Kasumi-1 (cell line): ENCODE measurements at places on chromosomes 5 and 9.

GRCh38 chr9:129880654-129881546 lies 45.6 kb downstream of the USP20 start:
- no peak for DNase-seq

- DNase-seq = no peak
These were observed 712.1 kb downstream of the CDH9 start for GRCh38 chr5:26326153-26326759.

- DNase-seq = no peak
These were observed 17.4 kb upstream of the ARSI start for GRCh38 chr5:150320044-150320613.

DNA sequence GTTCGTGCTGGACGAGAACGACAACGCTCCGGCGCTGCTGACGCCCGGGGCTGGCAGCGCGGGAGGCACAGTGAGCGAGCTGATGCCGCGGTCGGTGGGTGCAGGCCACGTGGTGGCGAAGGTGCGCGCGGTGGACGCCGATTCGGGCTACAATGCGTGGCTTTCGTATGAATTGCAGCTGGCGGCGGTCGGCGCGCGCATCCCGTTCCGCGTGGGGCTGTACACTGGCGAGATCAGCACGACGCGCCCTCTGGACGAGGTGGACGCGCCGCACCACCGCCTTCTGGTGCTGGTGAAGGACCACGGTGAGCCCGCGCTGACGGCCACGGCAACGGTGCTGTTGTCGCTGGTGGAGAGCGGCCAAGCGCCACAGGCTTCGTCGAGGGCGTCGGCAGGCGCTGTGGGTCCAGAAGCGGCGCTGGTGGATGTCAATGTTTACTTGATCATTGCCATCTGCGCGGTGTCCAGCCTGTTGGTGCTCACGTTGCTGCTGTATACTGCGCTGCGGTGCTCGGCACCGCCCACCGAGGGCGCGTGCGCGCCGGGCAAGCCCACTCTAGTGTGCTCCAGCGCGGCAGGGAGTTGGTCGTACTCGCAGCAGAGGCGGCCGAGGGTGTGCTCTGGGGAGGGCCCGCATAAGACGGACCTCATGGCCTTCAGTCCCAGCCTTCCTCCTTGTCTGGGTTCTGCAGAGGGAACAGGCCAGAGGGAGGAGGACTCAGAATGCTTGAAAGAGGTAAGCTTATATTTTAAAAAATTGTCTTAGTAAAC lies 2.2 kb downstream of the PCDHA13 start:
- DNase-seq = no peak

- DNase-seq = no peak
These were observed 142.1 kb downstream of the PLK2 start for GRCh38 chr5:58317808-58318207.

- no peak for DNase-seq
These were observed 9.4 kb downstream of the KCNT1 start for GRCh38 chr9:135711391-135711790.

DNA sequence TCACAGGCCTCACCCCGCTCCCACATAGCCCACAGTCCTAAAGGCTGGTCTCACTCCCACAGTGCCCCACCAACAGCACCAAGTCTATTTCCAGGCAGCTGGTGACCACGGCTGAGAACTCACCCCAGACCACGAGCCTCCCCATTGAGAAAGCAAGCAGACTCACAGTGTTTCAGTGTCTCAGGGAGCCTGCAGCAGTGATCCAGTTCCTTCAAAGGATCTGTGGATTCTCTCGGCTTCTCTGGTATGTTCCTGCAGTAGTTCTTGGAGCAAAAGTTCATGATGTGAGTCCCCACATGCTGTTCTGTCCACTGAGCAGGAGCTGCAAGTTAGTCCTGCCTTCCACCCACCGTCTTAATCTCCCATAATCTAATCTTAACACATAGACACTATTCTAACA lies 185.3 kb upstream of the CDH6 start:
- no peak for DNase-seq

- DNase-seq = no peak
These were observed 14.5 kb downstream of the DOCK2 start for GRCh38 chr5:169651526-169651925.

GRCh38 chr9:35518225-35518821 lies 28.4 kb downstream of the RUSC2 start:
- no peak for DNase-seq

- DNase-seq = no peak
These were observed 561 bp downstream of the SEC61B start for GRCh38 chr9:99222416-99223270.

DNA sequence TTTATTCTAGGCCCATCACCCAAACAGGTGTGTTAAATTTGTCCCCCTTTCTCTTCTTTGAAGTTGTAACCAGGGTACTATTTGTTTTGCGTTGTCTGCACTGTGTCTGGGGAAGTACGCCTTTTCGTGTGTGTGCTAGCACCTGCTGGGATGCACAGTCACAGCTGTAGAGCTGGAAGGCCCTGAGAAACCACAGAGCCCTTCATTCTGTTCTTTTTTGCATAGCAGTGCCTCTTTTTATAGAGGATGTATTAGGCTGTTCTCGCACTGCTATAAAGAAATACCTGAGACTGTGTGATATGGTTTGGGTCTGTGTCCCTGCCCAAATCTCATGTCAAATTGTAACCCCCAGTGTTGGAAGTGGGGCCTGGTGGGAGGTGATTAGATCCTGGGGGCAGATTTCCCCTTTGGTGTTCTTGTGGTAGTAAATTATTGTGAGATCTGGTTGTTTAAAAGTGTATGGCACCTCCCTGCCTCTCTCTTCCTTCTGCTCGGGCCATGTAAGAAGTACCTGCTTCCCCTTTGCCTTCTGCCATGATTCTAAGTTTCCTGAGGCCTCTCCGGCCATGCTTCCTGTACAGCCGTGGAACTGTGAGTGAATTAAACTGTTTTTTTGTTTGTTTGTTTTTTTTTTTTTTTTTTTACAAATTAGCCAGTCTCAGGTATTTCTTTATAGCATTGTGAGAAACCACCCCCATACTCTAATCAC lies 14.0 kb downstream of the SEC61B start:
- DNase-seq = no peak

DNA sequence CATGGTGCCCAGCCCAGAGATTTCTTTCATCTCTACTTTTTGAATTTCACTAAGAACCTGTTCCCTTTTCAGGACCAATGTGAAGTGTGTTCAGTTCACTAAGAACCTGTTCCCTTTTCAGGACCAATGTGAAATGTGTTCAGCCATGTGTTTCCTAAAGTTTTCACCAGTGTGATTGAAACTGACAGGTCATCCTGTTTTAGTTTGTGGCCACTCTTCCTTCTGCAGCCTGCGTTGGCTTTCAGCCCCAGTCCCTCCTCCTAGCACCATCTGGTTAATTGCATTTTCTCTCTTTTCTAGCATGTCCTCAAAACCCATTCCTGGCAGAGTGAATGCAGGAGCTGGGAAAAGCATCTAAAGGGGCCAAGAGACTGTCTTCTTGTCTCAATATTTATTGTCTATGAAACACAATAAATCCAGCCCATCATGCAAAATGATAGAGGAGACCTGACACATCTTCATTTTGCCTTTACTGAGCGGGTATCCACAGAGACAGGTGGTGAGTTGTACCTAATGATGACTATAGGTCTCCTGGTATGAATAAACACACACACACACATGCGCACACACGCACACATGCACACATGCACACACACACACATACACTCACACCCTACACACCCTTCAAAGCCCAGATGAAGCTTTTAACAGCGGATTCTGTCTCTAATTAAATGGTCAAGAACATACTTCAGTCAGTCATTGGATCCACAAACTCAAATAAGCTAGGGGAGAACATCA lies 6.1 kb upstream of the PANK3 start:
- DNase-seq = no peak

DNA sequence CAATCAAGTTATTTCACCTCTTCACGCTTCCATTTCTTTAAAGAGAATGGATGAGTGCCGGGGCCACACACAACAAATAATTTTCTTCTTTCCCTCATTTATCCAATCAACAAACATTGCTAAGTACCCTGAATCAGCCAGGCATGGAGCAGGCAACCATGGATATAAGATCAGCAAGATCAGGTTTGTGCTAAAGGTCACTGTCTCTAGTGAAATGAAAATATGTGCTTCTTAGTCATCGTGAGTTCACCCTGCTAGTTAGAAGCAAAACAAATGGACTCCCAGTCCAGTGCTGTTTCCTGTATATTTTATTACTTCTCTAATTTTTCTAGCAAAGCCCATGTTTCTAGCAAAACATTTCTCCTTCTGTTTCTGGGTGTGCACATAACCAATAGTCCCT lies 629.2 kb downstream of the BNC2 start:
- DNase-seq = no peak

DNA sequence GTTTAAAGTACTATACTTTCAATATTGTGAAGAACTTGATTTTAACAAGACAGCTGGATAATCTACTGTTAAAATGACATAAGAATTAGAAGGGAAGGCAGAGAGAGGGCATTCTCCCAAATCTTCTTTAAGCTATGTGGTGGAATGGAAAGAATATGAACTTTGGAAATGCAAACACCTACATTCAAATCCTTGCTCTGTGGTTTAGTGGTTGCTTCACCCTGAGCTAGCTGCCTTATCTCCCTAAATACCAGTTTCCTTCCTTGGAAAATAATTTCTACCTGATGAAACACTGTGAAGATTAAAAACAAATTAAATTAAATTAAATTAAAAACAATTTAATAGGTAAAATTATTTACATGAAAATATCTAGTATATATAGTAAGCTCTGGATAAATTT lies 98.5 kb downstream of the GPR21 start:
- no peak for DNase-seq

GRCh38 chr9:600006-600405 lies 241.5 kb upstream of the DMRT1 start:
- no peak for DNase-seq

DNA sequence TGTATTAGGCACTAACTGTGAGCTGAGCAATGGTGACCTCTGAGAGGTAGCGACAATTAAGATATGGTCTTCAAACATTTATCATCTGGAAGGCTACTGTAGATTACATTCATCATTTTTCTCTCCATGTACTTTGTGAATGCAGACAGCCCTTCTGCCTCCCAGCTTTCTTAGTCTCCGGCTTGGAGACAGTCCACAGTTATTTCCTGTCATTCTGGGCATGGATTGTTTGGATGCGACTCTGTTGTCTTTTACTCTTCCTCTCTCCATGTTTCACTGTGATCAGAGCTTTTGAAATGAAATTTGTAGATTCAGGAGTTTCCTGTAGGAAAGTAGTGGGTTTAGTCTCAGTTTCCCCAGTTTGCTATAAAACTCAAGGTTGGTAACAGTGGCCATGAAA lies 20.5 kb downstream of the DMRT2 start:
- DNase-seq = no peak

- no peak for DNase-seq
These were observed 58.3 kb upstream of the SEMA6A start for GRCh38 chr5:116632890-116633289.

- no peak for DNase-seq
These were observed 25.6 kb upstream of the NTNG2 start for GRCh38 chr9:132136151-132136780.

GRCh38 chr9:100030548-100030947 lies 68.3 kb downstream of the ERP44 start:
- DNase-seq = no peak

GRCh38 chr5:137737349-137738131 lies 1.7 kb upstream of the KLHL3 start:
- DNase-seq = peak; percentile 64

DNA sequence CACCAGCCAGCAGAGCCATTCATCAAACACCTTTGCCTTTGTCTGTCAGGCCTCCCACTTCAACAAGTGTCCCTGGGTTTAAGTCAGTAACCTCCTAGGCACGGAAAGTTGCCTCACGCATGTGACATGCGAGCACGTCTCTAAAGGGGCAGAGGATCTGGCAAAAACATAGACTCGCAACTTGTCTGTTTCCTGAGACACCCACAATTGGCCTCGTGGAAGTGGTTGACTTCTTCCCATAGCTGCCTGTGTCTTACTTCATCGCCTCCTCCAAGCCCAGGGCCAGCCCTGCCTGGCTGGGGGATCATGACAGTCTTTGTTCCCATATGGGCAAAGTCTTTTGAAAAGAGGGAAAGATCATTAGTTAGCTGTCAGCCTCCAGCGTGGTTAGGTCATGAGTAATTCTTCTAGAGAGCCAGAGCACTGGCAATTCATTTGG lies 35.5 kb upstream of the GLRX start:
- DNase-seq = no peak

DNA sequence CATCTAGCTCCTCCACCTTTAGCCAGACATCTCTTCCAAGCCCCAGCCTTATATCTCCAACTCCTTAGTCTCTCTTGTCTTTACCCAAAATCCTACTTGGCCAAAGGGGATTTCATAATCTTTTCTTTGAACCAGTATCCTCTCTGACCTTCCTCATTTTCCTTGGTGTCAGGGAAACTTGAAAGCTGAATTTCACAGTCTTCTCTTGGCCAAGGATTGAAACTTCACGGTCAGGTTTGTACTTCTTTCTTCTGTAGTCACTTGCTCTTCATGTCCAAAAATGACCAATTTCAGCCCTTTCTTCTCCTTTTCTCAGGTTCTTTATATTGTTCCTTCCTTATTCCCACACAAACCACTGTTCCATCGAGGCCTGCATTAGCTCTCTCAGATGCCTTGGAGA lies 473.7 kb upstream of the KLF4 start:
- no peak for DNase-seq

DNA sequence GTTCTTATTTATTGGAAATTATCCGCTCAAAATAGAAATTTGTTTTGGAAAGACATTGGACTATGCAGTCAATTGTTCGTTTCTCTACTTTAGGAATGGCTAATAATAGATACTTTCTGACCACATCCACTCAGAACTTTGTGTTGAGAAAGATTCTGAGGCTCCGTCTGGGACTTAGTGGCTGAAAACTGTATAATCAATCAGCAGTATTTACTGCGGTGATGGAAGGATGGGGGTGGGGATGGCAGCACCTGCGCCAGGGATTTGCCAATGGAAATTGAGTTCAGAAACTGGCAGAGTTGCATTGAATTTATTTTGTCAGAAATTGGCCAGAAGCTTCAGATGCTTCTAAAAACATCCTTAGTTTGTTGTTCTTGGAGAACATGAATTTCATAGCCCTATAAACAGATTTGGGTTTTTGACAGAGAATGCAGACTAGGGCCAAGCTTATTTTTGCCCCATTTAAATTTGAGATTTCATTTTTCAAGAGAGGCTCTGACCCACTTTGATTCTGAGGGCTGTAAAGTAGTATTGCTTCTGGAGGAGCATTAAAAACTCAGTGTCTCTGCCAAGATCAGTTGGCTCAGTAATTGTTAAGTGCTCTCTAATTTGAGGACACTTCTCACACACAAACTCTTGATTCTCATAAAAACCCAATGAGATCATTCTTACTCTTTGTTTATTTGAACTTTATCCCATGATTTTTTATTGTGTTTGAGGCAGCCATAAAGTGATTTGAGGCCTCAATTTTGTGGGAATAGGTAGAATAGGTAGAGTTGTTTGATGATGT lies 215.1 kb downstream of the CD180 start:
- no peak for DNase-seq
